Colonic mucosa (tissue), 4 donors: ENCODE measurements at places on chromosomes 2 and 18. TPM values are rescaled to one million over a fixed set of nuclear protein-coding genes. Genes with fewer than 3 reads are reported as not detected.

FAM228A gene
- total RNA-seq: not detected

LYPD1 gene
- not detected for total RNA-seq

CDK5R2 gene
- 0.30 TPM for total RNA-seq

TCF23 gene
- total RNA-seq: 0.07 TPM

DNA sequence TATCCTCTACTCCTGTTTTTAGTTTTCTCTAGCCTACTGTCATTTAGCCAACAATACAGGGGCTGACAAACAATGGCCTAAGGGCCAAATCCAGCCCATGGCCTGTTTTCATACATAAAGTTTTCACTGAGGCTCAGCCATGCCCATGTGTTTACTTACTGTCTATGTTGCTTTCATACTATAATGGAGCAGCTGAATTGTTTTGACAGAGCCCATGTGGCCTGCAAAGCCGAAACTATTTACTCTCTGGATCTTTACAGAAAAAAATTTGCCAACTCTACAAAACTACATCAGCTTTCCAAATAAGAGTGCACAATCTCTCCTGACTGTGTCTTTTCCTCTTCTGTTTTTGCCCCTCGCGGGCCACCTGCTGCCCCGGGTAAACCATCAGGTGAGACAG lies 24.0 kb downstream of the LGALSL start:
- no peak overlapping the region for H3K4me3 ChIP-seq
- H3K27me3 ChIP-seq: no peaks in the 10 kb centered on the region
- DNase-seq: no peak
- H3K27ac ChIP-seq: no peak overlapping the region
